Astrocyte (in vitro differentiated cells and primary cell): ENCODE measurements at places on chromosomes 12 and 14.

DNA sequence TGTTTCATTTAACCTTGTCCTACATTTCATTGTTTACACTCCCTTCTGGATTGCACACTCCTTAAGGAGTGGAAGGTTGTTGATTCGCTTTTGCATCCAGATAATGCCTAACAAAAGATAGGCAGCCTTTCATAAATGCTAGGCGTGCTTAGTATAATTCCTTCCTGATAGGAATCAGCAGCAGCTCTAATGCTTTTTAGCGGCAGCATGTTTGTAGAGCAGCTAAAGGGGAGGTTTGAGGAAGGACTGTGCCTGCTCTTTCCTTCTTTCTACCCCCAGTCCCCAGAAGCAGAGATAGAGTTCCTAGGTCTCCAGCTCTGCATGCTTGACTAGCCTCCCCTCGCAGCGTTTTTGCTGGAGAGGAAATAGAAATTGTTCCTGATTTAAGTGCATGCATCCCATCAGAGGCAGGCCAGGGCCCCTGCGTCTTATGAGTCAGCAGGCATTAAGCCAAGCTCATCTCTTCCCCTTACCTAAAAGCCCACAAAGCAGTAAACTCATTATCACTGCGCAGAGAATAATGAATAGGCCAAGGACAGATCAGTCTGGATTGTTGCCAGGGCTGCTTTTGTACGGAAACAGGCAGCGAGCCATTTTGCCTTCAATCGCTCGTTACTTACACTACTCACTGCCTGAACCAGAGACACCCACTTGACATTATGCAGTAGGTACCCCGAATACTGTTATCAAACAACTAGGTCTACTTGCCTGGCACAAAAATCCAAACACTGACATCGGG is 14.0 kb upstream of the TBPL2 start:
- peak; percentile 85 for DNase-seq

- DNase-seq: no peak
These were observed 51.4 kb upstream of the FZD10 start for GRCh38 chr12:130110914-130111313.

DNA sequence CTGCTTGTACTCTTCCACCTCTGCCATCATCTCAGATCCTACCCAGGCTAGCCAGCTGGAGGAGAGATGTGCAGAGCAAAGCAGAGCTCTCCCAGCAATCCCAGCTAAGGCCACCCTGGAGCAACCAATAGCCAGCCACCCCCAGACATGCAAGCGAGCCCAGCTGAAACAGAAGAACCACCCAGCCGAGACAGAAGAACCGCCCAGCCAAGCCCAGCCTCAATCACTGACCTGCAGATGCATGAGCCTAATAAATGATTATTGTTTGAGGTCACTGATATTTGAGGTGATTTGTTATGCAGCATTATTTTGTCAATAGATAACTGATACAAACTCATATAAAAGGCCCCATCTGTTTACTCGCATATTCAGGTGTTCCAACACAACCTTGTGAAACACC is 106.3 kb downstream of the SCARB1 start:
- DNase-seq: no peak

DNA sequence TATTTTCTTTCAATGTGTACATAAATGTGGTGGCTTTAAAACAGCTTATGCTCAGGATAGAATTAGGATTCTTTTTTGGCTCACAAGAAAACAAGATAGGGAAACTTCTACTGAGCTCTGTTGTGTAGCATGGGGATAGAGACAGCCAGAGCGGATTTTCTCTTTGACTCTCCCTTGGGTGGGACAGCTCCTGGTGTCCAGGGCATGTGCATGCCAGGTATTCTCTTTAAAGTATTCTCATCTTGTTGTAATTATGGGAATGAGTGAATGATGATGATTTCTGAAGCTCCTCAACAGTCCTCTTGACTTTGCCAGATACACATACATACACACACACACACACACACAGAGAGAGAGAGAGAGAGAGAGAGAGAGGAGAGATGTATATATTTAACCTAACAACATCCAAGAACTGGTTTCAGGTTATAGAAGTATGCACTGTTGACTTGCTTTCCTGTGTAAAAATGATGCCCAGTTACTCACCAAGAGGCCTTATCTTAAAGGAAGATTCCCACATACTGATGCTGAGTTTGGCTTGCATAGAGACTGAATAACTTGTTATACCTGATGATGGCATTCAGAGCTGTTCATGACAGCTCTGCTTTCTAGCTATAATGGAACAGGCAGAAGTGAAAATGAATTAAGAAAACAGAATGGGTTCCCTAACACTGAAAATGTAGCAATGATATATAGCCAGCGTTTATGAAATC is 387.5 kb downstream of the EGLN3 start:
- DNase-seq: peak; percentile 37

DNA sequence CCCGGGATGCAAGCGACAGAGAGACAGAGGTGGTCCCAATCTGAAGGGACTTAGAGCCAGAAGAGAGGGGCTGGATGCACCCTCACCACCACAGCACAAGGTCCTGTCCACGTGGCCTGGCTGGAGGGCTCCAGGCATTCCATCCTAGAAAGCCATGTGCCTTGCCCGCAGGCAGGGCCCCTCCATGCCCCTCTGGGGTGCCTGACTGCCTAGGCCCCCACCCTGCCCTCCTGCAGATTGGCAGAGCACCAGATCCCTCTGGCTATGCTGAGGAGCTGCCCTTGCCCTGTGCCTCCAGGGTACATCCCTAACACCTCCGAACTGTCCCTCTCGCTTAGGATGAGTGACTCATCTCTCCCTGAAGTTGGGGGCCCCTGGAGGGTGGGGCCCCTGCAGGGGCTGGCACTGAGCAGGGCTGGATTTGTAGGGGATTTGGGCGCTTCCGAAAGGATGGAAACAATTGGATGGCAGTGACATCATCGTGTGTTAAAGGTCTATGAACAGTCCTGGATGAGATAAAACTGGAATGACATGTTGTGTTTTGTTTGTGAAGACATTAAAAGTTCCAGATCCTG is 50.9 kb downstream of the CHGA start:
- no peak for DNase-seq

GRCh38 chr12:105764216-105764835 is 374.4 kb downstream of the NUAK1 start:
- peak; percentile 92 for DNase-seq

- DNase-seq: no peak
These were observed 218.1 kb downstream of the APAF1 start for GRCh38 chr12:98863167-98863566.

GRCh38 chr14:103744621-103745395 is 29.2 kb downstream of the ZFYVE21 start:
- no peak for DNase-seq

DNA sequence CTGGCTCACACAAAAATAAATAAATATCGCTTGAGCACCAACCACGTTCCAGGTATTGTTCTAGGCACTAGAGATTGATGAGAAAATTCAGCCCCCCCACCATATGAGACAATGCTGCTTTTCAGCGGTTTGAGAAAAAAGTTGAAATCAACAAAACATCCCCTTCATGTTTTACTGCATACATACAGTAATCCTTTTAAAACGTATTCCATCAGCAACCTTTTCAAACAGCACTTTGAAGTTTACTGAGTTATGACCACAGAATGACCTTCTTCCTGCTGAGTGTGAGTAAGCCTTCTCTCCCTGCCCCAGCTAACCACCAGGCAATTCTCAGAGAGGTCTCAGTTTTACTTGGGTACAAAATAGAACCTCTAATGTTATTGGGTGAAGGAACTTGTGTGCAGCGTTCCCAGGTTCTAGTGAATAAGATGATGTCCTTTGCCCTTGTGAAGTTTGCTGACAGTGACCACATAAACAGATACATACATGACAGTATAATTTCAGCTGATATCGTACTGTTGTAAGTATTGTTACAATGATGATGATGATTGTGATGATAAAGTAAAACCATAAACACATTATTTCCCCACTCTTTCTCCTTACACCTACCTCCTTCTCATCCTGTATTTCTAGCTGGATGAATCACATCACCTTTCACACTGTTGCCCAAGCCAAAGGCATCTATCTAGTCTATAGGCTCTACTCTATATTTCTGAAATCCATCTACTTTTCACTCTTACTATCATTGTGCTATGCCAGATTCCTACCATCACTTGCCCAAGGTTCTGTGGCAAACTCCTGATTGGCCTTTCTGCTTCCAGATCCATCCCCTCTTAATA is 124.4 kb upstream of the KRR1 start:
- DNase-seq: peak; percentile 99

DNA sequence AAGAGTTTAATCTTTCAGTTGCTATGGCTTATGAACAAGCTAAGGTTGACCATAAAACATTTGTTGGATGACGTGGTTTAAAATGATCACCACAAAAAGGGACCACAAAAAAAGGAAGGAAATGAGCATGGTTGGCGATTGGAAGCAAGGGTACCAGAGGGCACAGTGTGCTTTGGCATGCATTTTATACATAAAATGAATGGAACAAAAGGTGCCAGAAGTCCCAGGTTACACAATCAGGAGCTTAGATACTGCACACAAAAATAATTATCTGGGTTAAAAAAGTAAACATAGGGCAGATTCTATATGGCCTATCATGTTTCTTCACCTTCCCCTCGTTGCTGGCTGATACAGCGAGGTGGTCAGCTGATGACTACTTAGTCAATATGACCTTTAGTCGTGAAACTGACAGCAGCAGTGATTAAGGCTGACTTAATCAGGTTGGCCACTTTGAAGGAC is 50.7 kb downstream of the ZC3H14 start:
- DNase-seq: peak; percentile 88

- DNase-seq: no peak
These were observed 13.9 kb downstream of the CS start for GRCh38 chr12:56286044-56286830.

GRCh38 chr14:103192246-103192840 is 69.1 kb downstream of the TNFAIP2 start:
- DNase-seq: no peak

DNA sequence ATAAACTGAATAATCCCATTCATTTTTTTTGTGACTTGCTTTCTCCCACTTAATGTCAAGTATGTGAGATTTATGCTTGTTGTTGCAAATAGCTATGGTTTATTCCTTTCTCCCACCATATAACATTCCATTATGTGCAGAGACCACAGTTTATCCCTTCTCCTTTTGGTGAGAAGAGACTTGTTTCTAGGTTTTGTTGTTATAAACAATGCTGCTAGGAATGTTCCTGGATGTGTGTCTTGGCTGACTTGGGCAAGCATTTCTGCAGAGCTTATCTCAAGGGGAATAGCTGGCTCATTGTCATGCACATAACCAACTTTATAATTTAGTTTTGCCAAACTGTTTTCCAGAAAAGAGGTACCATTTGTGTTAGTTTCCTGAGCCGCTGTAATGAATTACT is 47.6 kb upstream of the PPP1CC start:
- peak; percentile 34 for DNase-seq

DNA sequence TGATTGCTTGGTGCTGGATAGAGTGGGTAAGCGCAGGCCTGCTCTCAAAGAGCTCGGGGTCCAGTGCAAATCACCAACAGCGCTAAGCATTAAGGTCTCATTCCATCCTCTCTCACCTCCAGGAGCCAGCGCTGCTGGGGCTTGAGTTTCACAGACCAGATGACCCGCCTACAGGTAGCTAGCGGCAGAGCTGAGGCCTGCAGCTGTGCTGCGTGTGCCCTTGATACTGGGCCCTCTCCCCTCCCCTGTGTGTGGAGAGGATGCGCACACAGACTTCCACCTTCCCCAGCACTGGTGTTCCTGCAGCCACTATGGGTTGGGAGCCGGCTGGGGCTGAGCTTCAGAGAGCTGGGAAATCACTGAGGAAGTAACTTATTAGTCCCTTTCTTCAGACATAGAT is 149.9 kb downstream of the CALM1 start:
- DNase-seq: no peak
